ENCODE measurements at places on chromosomes 13 and 19.

DNA sequence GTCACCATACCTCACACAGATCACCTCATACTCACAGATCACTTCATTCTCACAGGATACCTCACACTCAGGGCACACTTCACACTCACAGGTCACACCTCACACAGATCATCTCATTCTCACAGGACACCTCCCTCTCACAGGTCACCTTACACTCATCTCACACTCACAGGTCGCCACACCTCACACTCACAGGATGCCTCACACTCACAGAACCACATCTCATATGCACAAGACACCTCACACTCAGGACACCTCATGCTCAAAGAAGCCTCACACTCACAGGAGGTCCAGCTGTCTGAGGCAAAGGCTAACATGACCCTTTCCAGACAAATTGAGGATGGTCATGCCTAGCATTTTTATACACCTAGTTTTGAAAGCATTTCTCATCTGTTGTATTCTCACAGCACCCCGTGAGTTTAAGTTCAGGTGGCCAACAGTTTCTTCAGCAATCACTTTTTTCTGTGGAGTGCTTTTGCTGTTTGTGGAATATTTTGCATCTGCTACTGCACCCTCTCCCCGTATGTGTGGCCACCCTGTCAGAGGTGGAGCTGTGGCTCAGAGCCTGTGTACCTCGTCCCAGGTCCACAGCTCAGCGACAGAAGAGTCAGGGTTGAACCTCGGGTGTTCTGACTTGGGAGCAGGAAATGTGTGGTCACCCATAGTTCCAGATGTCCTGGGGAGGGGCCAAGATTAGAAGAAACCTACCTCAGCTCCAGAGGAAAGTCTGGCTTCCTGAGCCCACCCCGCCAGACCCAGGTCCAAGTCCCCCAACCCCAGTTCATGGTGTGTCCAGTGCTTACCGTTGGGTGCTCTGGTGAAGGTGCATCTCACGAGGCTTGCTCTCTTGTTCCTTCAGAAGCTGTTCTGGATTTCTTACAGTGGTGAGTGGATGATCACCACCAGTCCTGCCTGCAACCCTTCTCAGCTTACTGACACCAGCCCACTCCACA lies 7.6 kb downstream of the F7 start:
- DNase-seq: no peak

GRCh38 chr19:56341948-56342347 lies 27.3 kb upstream of the ZSCAN5A start:
- no peak for DNase-seq

GRCh38 chr13:51704399-51705313 lies 99.3 kb downstream of the DHRS12 start:
- DNase-seq: no peak

DNA sequence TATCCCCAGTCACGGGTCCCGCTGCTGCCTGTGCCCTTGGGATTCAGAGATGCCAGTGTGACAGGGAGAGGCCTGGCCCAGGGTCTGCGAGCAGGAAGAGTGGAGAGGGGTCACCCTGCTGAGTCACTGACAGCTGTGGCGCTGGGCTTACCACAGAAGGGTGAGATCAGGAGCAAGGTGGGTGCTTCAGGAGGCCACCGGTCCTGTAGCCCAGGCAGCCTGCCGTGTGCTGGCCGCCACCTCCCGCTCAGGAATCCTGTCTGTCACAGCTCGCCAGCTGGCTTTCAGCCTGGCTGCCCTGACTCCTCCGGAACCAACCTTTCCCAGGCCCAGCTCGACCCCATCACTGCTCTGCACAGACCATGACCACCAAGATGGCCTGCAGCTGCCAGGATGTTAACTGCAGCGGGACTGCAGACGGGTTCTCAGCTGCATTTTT lies 25.3 kb downstream of the NAXD start:
- no peak for DNase-seq

- no peak for DNase-seq
Observed at GRCh38 chr19:46958532-46958931, 61.1 kb upstream of the NPAS1 start.

- no peak for DNase-seq
Observed at GRCh38 chr19:6613711-6614110, 22.8 kb upstream of the CD70 start.

DNA sequence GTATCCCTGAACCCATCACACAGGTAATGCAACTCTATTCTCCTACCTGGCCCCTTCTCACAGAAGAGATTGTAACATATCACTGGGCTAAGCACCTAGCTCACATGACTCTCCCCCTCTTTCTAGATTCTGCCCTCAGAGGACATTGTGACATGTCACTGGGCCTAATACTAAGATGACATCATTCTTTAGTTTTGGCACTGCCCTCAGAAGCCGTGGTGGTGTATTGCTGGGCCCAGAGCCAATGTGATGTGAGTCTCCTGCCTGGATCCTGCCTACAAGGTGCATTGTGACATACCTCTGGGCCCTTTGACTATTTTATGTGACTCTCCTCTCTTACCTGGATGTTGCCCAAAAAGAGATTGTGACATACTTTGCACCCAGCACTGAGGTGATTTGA lies 21.4 kb upstream of the ZNF730 start:
- DNase-seq: no peak

GRCh38 chr13:43936647-43937046 lies 56.9 kb downstream of the LACC1 start:
- no peak for DNase-seq

DNA sequence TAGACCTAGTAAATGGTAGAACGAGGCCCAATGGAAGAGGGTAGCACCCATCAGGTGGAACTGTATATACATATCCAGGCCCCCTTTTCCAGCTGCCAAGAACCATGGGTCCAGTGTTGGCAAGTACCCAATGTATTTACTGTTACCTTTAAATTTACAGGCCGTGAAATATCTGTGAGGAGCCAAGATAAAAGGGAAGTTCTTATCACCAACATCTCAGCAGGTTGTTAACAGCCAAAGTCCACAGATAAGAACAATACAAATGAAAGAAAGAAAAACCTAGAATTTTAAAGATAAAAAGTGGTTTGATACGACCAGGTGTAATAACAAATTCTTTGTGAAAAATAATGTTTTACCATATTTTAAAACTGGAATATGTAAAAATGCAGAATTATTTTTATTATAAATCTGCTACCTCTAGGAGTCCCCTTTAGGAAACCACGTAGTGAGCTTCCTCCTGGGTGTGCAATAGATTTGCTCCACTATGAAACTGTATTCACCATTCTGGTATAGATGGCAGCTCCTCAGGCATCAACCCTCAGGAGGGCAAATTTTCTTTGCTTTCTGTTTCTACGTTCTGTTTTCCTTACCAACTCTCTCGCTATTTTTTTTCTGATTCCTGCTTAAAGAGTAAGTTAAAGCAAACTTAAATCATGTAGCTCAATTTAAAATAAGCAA lies 292.2 kb upstream of the SLC10A2 start:
- no peak for DNase-seq

DNA sequence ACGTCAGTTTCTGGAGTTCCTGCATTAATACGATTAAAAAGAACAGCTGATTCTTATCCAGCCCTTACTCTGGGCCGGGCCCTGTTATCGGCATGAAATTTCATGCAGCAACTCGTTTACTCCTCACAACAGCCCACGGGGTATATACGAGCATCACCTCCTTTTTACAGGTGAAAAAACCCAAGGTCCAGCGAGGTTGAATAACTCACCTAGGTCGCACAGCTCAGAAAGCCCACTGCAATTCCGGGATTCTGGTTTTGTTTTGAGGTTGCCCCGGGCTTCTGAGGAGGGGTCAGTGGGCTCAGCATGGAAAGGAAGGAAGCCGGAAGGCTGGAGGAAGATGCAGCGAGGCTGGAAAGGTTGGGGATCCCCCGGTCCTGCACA lies 577 bp upstream of the ACP7 start:
- no peak for DNase-seq

DNA sequence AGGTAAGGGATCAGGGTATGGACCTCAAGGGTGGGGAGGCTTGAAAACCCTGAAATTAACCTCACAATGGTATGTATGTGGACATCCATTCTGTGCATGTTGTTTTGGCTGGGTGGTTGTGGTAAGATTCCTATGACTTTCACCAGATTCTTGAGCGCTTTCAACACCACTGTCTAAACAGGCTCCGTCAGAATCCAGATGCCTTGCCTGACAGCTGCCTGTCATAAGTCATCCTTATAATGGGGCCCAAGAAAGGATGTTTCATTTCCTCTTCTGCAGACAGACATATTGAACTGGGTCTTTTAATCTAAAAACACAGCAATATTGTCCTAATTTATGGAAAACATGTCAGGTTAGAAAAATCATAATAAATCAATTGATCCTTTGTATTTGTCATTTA lies 41.3 kb downstream of the ALOX5AP start:
- no peak for DNase-seq

- no peak for DNase-seq
Observed at GRCh38 chr19:35461060-35461459, 13.0 kb downstream of the FFAR2 start.

DNA sequence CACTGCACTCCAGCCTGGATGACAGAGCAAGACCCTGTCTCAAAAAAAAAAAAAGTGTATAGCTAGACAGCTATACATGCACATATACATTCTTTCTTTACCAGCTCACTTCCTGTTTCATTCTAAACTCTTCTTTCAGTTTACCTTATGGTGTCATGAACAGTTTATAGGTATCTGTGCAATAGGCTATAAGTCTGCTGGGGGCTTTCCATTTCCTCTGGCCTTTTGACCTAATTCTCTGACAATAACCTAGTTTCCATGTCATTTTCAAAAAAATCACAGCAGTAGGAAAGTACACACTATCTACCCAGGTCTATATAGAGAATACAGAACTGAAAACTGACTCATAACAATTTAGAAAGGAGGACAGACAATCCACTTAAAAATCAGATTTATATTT lies 24.4 kb upstream of the URAD start:
- no peak for DNase-seq

- no peak for DNase-seq
Observed at GRCh38 chr13:27825072-27825471, 32.8 kb downstream of the GSX1 start.

DNA sequence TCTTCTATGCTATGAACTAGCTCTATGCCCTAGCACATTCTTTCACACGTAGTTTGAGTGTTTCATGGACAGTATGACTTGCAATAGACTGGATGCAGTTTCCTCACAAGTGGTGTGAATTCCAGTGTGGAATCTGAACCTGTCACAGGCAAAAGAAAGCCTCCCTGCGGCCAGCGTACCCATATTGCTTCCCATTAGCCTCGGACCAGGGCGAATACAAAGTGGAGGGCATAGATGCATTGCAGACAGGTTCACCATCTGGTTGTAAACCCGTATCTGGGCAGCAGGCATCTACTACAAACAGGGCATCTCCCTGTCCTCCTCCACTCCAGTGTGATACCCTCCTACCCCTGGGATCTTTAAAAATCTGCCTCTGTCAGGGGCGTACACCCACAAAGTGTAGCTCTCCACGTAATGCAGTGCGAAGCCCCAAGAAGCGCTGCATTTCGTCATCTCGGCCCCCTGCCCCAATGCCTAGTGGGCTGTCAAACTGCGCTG lies 1.4 kb upstream of the CIC start:
- DNase-seq: no peak

GRCh38 chr13:99865420-99865930 lies 106.1 kb downstream of the ZIC5 start:
- no peak for DNase-seq

DNA sequence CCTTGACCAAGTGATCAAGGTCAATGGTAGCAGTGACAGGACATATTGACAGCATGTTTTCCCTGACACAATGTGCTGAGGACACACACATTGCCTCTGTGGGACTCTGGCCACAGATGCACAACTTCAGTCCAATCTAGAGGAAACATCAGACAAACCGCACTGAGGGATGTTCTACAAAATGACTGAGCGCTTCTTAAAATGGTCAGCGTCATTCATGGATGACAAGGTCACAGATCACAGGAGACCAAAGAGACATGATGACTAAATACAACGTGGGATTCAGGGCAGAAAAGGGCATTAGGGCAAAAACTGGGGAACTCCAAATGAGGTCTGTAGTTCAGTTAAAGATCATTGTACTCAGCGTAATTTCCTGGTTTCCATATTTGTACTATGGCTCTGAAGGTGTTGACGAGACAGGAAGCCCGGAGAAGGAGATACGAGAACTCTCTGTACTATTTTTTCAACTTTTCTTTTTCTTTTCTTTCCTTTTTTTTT lies 20.6 kb downstream of the PBX4 start:
- DNase-seq: peak; percentile 40

GRCh38 chr13:37163641-37164265 lies 58.3 kb upstream of the CSNK1A1L start:
- no peak for DNase-seq

DNA sequence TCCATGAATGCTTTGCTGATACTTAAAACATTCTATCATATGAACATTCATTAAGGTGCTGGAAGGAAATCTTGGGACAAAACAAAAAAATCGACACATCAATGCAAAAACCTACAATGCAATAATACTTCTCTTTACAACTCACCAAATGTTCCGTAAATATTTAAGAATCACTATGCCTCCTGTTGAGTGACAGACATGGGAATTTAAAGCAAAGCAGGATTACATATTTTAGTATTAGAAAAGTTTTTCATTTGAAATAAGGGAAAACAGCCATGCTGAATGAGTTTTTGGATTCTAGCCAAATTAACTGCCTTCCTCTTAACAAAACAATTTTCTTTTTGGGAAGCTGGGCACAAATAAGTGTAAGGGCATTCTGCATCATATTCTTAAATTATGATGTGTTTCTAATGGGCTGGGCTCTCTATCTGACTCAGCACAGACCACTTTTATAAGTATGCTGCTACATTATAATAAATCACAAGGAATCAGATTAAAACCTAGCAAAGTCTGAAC lies 93.7 kb downstream of the RBM26 start:
- DNase-seq: no peak

- DNase-seq: no peak
Observed at GRCh38 chr19:14147797-14148605, 11.6 kb upstream of the ASF1B start.

DNA sequence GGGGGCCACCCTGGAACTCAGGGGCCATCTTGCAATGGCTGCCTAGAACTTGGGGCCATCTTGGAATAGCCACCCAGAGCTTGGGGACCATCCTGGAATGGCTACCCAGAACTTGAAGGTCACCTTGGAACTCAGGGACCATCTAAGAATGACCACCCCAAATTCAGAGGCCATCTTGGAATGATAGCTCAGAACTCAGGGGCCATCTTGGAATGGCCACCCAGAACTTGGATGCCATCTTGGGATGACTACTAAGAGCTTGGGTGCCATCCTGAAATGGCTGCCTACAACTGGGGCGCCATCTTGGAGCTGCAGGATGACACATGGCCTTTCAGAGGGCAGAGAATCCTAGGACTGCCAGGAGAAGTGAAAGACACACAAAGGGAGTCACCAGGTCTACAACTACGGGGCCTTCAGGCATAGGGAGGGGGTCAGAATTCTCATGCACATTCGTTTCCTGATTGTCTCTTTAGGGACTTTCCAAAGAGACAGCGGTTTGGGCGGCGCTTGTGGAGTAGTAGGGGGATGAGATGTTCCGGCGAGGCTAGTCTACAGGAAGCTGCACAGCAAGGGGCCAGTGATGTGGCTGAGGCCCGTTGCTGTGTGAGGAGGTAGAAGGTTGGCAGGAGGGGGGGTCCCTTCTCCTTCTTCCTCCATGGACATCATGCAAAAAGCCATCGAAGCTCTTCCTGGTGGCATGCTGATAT lies 125.0 kb downstream of the IER2 start:
- no peak for DNase-seq
